ENCODE measurements at places on chromosomes 6 and 20. TPM values are rescaled to one million over a fixed set of nuclear protein-coding genes. Genes with fewer than 3 reads are reported as not detected.

Gene RAET1G
- not detected for polyA plus RNA-seq

Gene ZNFX1
- polyA plus RNA-seq = 7.2 TPM

Gene OARD1
- 20.9 TPM for polyA plus RNA-seq

Gene ADGRF5
- polyA plus RNA-seq = 7.4 TPM

Gene ARMH2
- polyA plus RNA-seq = not detected

Gene C6orf15
- not detected for polyA plus RNA-seq

Gene PNLDC1
- polyA plus RNA-seq = 3.1 TPM

Gene PRDM1
- 2.8 TPM for polyA plus RNA-seq

Gene TLDC2
- polyA plus RNA-seq = 0.08 TPM

Gene MEI4
- polyA plus RNA-seq = 0.42 TPM
